HEK293T (cell line): ENCODE measurements at places on chromosomes 2 and 18.

- no peak for DNase-seq
Measured at GRCh38 chr2:178070824-178071223, 1.8 kb downstream of the PDE11A start.

- peak; percentile 51 for DNase-seq
Measured at GRCh38 chr2:40256649-40257048, 195.2 kb downstream of the SLC8A1 start.

GRCh38 chr2:120887741-120888231 is 152.1 kb downstream of the GLI2 start:
- DNase-seq, result no peak

GRCh38 chr2:42658306-42658705 is 89.9 kb downstream of the MTA3 start:
- DNase-seq, result no peak

GRCh38 chr2:150424406-150424805 is 63.1 kb downstream of the RND3 start:
- DNase-seq, result no peak

DNA sequence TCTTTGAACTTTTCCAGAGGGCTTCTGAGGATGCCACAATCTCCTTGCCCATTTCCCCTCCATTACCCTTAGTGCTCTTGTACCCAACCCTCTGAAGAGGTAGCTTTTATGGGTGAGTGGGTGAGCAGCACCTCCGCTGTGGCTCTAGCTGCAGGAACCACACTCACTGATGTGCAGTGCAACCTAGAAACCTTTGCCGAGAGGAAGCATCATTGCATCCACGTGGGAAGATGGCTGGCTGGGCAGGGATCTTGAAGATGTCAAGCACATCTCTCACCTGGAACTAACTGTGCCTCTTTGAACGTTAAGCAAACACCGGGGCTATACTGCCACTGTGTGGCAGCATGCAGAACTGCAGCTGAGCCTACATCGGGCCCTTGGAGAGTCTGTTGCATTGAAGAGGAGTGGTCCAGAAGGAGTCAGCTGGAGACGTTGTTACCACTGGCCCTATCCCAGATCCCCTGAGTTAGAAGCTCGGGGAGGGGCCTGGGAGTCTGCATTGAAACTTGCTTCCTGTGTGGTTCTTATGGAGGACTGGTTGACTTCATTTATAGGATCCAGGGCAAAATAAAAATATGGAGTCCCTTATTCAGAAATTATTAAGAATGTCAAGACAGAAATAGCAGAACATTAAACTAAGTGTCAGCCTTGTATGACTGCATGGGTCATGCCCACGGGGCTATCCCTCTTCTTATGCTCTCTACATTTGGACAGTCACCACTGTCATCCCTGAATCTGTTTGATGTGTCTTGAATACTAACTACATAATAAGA is 28.7 kb downstream of the IGFBP5 start:
- peak; percentile 77 for DNase-seq

DNA sequence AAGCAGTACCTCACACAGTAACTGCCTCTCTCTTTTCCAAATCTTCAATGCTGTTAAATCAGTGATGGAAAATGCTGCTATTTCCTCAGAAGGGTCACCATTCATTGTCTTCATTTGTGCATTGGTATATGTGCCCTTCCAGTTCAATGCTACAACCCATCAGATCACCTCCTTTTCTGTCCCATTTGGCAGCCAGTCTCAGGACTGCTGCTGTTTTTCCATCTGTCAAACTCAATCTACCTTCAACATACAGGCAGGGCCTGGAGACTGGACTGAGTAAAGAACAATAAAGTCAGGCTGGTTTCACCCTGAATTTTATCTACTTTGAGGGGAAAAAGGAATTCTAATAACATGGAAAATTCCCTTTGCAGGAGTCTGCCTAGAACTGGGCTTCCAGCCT is 17.9 kb downstream of the ZNF385B start:
- no peak for DNase-seq

GRCh38 chr2:79487399-79487798 is 25.5 kb upstream of the CTNNA2 start:
- no peak for DNase-seq

DNA sequence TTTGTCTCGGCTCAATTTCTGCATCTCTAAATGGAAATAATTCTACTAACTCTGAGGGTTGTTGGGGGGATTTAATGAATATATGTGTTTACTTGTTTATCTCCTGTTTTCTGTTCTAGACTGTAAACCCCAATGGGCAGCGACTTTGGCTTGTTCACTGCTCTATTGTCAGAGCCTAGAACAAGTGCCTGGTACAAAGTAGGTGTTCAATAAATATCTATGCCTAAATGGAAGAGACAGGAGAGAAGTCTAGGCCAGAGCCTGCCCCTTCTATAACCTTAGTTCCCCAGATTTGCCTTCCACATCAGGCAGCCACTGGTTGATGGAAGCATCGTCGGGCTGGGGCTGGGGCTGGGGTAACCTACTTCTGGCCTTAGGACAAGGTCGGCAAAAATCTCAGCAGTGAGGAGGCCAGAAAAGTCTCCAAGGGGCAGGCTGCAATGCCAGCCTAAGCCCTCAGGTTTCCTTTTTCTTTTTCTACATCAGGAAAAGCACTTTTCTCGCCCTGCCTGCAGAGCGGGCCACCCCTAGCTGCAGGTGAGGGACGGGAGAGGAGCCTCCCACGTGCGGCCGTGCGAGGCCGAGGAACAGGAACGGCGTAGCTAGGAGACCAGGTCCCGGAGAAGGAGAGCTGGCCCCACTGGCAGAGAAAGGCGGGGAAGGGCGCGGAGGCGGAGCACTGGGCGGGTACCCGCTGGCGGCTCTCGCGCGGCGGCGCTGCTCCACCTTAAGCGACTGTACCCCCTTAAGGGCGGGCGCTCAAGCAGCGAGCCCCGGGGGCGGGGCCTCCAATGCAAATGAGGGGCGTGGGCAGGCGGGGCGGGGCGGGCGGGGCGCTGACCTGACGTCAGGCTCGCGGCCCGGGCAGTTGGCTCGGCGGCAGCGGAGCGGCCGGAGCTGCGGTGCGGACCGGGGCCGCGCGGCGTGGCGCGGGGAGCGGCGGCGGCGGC is at the start of gene CNNM4:
Gene CNNM4, plus strand, starts transcription at position 867 of the 950 bp plus-strand sequence. CDS start 98 bp downstream, outside the sequence.
- DNase-seq, result peak; percentile 90

- DNase-seq, result no peak
Measured at GRCh38 chr2:241539616-241540374, 18.8 kb upstream of the BOK start.

- no peak for DNase-seq
Measured at GRCh38 chr2:165640247-165640929, 153.7 kb downstream of the GALNT3 start.

GRCh38 chr2:71422786-71423185 is 30.6 kb upstream of the DYSF start:
- no peak for DNase-seq

DNA sequence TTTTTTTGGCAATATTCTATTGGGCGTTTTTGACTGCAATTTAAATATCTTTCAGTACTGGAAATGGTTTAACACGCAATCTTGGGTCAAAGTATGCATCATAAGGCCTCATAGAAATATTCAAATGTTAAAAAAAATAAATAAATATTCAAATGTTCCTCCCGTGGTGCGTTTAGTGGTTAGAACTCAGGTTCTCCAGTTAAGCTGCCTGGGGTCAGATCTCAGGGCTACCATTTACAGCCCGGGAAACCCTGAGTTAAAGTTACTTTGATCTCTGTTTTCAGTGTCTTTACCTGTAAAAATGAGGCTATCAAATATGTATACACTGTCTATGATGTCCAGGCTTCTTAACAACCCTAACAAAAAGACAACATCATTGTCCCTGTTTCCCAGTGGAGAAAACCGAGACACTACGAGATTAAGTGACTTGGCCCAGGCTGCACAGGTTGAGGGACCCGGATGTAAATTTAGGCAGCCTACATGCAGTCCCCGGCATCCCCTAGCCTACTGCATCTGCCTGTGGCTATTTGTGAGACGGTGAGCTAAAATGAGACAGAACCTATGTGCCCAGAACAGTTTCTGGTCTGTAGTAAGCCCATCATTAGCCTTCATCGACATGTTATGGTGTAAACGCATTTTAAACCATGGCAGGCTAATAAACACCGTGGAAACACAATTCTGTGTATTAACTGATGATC is 1.7 kb downstream of the FHL2 start:
- no peak for DNase-seq

DNA sequence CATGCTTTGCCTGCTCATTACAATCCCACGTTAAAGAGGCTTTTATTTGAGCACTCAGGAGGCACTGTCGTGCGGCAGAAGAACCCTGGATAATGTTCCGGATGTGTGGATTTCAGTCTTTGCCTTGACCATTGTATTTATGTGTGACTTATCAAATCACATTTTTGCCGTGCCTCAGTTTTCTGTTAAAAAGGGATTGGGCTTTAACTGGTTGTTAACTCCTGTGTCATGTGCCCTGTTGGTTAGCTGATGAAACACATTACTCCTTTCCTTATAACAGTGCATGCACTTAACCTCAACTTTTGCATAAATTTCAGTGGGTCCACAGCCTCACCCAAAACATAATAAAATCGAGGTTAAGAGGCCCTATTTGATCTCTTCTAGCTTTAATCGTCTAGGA is 52.7 kb downstream of the NAB1 start:
- DNase-seq, result no peak

DNA sequence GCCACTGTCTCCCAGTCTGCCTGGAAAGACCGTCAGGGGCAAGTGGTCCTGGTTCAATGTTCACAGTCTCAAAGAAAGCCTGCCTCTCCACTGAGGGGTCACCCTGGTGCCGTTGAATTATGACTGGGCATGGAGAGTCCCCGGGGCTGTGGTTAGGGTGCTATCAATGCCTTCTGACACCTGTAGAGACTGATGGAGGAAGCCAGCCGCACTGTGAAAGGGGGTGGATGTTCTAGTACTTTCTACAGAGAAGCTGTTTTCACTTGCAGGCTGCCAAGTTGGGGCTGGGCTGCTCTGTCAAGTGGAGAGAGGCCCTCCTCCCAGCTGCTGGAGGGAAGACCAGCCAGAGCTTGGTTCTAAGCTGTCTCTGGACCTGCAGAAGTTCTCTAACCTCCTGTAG is 80.5 kb downstream of the BCL2L11 start:
- no peak for DNase-seq

DNA sequence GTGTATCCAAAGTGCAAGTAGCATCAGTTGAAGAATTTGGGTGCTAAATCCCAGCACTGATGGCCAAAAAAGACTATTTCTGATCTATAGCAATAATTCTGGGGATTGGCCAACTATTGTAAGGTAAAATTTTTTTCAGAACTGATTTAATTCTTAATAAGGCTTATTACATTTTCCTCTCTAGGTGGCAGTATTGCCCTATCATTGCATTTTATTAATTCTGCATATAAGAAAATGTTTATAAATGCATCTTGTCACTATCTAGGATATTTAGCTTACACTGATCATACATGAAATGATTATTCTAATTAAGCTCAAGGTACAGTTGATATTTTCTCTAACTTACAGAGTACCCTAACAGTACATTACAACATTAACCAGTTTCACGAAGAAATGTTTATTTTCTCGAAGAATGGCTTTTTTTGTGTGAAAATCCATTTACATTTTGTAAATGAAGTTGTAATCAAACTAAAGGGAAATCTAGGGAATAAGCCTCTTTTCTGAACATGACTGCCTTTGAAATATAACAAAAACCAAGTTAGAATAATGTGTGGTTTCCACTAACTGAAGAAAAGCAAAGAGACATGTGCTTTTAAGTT is 11.0 kb downstream of the TTN start:
- DNase-seq, result peak; percentile 10

DNA sequence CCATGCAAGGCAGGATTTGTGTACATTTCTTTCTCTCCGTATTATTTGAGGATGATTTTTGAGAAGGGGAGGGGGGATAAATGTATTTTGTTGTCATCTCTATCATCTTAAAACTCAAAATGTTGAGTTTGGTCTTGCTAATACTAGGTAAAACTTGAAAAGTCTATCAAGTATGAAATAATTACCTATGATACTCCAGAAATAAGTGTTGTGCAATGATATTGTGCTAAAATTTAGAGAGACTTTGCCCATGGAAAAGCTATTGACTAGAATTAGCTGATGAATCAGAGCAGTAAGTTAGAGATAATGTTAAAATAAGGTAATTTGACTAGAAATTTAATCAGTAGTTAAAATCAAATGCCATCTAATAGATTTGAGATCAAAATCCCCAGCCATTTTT is 323.9 kb downstream of the AGPS start:
- no peak for DNase-seq

DNA sequence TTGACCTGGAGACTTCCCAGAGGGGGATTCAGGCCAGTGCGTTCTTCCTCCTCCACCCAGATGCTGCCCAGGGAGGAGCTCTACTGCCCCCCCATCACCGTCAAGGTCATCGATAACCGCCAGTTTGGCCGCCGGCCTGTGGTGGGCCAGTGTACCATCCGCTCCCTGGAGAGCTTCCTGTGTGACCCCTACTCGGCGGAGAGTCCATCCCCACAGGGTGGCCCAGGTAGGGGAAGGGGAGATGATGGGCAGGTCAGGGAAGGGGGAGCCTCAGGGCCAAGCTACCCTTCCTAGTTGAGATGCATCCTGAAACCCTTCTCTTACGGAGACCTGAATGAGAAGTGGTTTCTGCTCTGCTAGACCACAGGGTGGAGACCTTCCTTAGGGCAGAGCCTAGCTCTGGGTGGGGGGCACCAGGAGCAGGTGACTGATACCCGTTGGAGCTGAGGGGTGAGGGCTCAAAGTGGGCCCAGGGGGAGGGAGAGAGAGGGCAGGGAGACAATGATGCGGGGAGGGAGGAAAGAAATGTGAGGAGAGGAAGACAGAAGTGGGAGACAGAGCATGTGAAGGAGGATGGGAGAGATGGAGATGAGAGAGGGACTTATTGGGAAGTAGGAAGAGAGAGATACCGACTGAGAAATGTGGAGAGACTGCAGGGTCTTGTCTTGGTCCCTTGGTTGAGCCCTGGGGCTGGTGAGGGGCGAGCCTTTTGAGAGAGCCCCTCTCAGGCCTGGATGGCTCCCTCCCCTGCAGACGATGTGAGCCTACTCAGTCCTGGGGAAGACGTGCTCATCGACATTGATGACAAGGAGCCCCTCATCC is 159.4 kb downstream of the DYSF start:
- DNase-seq, result no peak

DNA sequence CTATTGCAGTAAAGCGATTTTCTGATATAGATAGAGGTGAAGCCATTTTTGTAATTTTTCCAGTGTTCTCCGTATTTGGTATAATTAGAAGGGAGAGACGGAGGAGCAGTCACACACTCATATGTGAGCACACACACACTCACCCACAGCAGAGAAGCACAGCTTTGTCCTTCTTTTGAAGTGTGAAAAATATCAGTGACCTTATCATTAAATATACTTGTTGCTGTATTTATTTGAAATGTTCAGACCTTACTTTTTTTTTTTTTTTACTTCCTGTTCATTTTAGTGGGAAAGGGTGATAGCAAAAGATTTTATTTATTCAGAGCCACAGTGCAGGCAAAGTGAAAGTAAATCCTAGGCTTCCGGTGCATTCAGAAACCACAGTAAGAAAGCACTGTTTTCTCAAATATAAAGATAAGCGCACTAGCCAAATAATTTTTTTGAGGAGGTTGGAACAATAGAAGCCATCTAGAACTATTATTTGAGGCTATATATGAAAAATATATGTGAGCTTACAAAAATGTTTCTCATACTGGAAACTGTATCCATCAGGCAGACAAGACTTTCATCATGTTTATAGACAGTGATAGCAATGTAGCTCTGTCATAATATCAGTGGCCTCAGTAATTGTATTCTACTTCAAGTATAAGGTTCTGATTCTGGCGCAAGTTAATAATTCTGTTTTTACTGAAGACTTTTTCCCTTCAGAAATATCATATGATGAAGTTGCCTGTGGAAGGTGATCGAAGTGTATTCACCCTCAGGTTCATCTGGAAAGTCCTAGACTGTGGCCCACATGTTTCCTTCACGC is 37.2 kb downstream of the TSHZ1 start:
- no peak for DNase-seq
